ENCODE measurements at places on chromosomes 7 and 10. TPM values are rescaled to one million over a fixed set of nuclear protein-coding genes. Genes with fewer than 3 reads are reported as not detected.

DNA sequence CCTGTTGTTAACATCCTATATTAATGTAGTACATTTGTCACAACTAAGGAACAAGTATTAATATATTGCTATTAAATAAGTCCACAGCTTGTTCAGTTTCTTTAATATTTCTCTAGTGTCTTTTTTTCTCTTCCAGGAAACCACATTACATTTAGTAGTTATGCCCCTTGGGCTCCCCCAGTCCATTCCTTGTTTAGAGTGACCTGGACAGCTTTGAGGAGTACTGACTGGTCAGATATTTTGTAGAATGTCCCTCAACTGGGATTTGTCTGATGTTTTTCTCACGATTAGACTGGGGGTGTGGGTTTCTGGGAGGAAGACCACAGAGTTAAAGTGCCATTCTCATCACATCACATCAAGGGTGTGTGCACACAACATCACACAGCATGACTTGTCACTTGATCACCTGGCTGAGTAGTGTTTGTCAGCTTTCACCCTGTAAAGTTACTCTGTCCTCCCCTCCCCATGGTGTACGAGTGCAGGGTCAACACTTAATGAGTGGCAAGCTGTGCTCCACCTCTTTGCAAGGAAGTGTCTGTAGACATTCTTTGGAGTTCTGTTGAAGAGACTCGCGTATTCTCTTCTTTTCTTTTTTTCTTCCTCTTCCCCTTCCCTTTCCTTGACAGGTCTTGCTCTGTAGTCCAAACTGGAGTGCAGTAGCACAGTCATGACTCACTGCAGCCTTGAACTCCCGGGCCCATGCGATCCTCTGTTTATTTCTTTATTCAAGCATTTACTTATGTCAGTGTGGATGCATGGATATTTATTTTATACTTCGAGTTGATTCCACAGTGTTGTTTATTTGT, 10.2 kb downstream of the LMTK2 start:
- DNase-seq: no peak

Gene FAM25A
- total RNA-seq: not detected

Gene CHN2
- 4.1 TPM for total RNA-seq

Gene MMD2
- not detected for total RNA-seq

Gene LBX1
- not detected for total RNA-seq

- no peak for DNase-seq
Observed at GRCh38 chr7:120654241-120654640, 203.7 kb downstream of the TSPAN12 start.

GRCh38 chr7:139252451-139252850, 21.4 kb downstream of the UBN2 start:
- no peak for DNase-seq

- no peak for DNase-seq
Observed at GRCh38 chr7:39069031-39069430, 91.3 kb downstream of the POU6F2 start.

Gene TSPAN12
- 46.9 TPM for total RNA-seq

- DNase-seq: no peak
Observed at GRCh38 chr7:108181073-108181985, 51.2 kb upstream of the LAMB4 start.

GRCh38 chr10:29512425-29512974, 122.3 kb downstream of the SVIL start:
- no peak for DNase-seq
